SHP77 treated with DMSO at 0.1 percent for 48 hours (cell line): ENCODE measurements at places on chromosomes 16 and 17.

DNA sequence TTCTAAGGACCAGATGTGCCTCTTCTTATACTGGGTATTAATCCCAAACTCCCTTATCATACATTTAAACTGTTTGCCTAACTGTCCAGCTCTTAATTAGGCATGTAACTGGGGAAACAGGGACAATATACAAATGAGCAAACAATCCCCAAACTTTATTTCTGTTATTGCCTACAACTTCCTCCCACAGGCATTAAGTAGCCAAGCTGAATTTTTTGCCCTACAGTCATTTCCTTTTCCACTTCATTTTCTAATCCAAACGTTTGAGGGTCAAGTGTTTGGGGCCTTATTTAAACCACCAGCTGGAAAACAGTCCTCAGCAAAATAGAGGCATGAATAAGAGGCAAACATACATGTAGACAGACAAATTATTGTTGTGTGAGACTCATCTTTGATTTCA is 77.4 kb upstream of the CCL2 start:
- DNase-seq = no peak

GRCh38 chr16:67177743-67178699 is 5.7 kb downstream of the MATCAP1 start:
- DNase-seq = peak; percentile 28

- no peak for DNase-seq
These were observed 1.5 kb downstream of the MATCAP1 start for GRCh38 chr16:67182288-67182687.

DNA sequence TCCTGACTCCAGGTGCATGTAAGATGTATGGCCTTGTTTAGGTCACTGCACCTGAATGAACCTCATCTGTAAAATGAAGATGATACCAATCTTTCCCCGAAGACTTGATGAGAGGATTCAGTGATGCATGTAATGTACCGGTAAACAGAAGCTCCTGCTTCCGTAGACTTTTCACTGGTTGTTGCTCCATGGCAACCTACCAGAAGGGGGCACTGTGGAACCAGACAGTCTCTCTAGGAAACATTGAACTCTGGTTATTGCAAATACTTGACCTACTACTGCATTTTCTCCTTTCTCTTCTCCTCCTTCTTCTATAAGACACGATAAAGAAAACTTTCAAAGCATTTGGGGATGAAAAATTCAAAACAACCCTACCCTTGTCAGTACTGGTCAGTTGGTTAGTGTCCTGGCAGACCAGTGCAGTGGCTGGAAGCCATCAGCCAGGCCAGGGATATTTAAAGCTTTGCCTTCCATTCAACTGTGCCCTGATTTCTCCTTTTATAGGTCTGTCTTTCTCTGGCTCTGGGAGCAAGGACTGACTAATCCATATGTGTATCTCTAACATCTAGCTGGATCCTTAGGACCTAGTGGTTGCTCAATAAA is 667.4 kb upstream of the SALL1 start:
- DNase-seq = no peak

DNA sequence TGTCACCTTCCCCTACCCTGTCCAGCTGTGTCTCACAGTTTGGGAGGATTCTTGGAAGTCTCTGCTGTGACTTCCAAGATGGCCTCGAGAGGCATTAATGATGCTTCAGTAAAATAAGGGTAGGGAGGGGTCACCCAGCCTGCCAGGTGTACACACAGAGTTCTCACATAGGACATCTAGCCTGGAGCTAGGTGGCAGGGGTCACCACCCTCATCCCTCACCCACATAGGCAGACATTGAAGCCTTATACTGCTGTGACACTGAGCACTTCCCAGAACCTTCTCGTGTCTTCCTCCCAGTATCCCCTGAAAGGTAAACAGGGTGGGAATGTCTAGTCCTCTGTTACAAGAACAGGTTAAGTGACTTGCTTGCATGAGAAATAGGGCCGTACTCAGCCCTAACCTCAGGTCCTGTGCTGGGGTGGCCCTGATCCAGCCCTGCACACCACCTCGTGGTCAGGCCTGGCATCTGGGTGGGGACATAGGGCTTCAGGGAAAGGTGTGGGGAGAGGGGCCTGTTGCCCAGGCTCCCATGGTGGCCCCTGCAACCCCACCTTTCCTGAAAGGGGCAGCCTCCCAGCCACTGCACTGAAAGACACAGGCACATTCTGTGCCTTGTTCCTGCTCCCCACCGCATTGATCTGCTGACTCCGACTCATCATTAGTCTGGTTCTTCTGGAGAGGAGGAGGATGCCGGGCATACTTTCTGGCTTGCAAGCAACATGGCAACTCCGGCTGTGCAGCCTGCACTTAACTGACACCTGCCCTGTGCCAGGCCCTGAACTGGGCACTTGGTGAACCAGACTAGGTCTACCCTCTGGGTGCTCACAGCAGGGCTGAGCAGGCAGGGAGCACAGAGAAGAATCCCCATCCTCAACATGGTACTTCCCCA is 3.6 kb upstream of the MMP15 start:
- DNase-seq = no peak

GRCh38 chr16:73304008-73304774 is 256.3 kb upstream of the ZFHX3 start:
- no peak for DNase-seq

GRCh38 chr17:55317284-55317683 is 52.5 kb downstream of the HLF start:
- DNase-seq = no peak

DNA sequence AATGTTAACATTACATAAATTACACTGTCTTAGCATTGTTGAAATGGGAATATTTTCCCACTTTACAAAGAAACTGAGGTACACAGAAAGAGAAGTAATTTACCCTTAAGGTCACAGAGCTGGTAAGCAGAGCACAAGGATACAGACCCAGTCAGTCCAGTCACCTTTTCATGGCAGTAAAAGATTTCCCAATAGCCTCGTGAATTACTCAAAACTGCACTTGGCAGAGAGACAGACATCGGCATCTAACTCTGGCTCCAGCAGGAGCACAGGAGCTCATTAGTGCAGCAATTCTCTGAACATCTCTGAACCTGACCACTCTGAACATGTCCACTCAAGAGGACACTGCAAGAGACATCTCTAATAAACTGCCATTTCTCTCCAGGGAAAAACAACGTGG is 3.1 kb downstream of the TEX2 start:
- no peak for DNase-seq

DNA sequence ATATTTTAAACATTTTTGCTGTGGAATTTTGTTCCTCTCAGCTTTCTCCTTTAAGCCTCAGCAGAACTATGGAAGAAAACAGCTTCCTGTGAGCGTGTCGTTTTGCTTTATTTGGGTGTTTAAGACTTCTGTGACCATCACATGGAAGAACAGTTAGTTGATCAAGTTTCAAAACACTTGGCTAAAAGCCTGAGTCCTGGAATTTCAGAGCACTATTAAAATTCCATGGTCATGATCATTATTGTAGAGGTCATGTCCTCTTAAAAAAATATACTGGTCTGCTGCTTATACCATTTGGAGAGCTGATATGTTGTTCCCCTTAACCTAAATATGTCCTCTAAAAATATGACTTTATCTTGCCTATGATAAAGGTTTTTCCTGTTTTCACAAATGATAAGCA is 12.6 kb upstream of the CDR2 start:
- DNase-seq = no peak

GRCh38 chr17:63918305-63918704 is 334 bp downstream of the GH1 start:
- no peak for DNase-seq

DNA sequence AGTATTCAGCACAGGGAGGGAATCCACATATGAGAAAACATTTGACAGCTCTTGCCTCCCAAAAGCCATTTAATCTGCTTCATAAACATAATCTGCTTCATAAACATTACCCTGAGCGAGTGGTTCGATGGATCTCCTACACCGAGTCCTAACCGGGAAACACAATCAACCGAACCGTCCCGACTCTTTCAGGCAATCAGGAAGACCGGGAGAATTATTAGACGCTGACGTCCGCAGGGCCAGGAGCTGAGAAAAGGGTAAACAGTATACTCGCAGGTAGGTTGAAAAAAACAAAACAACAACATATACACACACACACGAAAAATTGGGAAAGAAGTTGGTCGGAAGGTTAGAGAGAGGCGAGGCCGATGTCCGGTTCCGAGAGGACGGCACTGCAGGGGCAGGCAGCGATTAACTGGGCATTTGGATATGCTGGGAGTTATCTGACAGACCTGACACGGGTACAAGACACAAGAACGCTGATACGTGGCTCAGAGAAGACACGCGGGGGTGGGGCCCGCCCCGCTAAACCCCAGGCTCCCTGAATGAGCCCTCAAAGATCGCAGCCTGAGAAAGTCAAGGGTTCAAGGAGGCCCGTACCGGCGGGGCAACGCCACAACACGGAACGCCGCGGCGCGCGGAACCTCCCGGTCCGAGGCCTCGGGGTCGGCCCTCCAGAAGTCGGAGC is 585 bp downstream of the AP1G1 start:
- no peak for DNase-seq

GRCh38 chr16:6977916-6978315 is 354.7 kb upstream of the RBFOX1 start:
- DNase-seq = no peak

- DNase-seq = no peak
These were observed 2.2 kb upstream of the AURKB start for GRCh38 chr17:8212312-8213180.

DNA sequence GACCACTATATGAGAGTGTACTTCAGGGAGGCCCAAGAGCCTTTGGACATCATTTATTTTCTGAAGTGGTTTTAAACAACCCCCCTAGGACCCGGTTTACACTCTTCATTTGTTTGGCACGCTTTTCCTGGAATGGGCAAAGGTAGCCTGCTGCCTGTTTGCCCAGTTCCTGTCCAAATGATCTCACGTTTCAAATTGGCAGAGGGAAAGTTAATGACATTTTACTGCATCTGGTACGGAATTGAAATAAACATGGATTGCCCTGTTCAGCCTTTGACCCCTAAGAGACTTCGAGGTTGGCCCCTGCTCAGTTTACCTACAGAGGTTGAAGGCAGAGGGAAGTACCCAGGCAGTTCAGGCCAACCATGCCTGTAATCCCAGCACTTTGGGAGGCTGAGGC is 5.8 kb upstream of the RPRML start:
- DNase-seq = peak; percentile 23

DNA sequence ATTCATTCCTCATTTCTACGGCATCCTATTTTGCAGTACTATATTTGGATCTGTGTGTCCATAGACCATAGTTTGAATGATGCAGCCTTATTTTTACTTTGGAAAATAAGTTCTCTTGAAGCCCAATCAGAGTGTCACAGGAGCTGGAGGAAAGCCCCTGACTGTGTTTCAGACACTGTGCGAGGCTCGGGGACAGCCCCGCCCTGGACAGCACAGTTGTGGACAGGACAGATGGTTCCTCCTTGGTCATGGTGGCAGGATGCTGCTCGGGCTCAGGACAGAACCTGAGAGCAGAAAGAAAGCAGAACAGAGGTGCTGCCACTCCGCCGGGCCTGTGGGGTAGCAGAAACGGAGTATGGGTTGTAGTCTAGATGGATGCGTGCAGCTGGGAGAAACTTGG is 22.9 kb downstream of the BANP start:
- no peak for DNase-seq

GRCh38 chr16:89633064-89633631 is 19.7 kb downstream of the DPEP1 start:
- DNase-seq = no peak

- no peak for DNase-seq
These were observed 19.7 kb downstream of the NUP88 start for GRCh38 chr17:5399767-5400166.

DNA sequence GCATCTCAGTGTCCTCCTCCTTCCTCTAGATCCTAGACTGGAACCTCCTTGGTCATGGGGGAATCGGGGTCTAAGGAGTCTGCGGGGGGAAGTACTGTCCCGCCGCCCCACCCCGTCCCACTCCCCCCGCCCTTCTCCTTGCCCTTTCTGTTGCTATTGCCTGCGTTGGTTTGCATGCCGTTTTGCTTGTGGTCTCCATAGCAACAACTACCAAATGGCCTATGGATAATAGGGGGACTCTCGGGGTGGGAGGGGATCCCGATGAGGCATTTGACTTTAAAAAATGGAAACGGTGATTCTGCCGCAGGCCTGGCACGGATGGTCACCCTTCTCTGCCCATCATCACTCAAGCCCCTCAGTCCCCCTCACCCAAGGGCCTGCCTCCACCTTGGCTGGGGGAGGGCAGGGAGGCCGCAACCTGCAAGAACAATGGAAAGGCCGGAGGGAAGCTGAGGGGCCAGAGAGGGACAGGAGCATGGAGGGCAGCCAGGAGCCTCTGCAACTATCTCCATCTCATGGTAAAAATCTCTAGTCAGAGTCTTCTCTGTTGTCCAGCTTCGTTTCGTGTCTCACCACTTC is 231.4 kb upstream of the TNRC6C start:
- DNase-seq = no peak

DNA sequence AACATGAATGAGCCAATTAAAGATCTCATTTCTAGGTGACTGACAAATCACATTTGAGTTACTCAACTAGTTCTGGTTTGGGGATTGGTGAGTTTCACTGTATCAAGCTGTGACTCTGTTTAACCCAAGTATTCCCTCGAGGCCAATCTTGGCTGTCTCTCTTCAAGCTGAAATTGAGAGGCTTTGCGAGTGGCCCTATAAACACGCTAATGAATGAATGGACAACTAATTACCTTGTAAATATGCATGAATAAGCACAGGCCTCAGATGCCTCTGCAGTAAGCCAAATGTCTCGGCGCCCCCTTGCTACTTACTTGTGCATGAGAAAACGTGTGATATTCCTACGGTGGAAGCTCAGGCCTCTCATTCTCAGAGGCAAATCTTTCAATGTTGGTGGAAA is 450.3 kb upstream of the PSMD7 start:
- DNase-seq = no peak

- no peak for DNase-seq
These were observed 15.0 kb downstream of the CACNG1 start for GRCh38 chr17:67059372-67059771.

GRCh38 chr16:77949445-77949844 is 72.9 kb upstream of the CLEC3A start:
- DNase-seq = no peak

- DNase-seq = no peak
These were observed 652 bp downstream of the VPS35L start for GRCh38 chr16:19555938-19556771.
